ENCODE measurements at places on chromosomes 1 and 21. TPM values are rescaled to one million over a fixed set of nuclear protein-coding genes. Genes with fewer than 3 reads are reported as not detected.

The MAP3K21 gene
- total RNA-seq: 0.05 TPM

The COX20 gene
- total RNA-seq: 31.3 TPM

The AMY1B gene
- total RNA-seq: not detected

The VPS13D gene
- 23.0 TPM for total RNA-seq

The DPT gene
- not detected for total RNA-seq

The PADI2 gene
- 536 TPM for total RNA-seq

The SPAG17 gene
- not detected for total RNA-seq

The DSCAM gene
- total RNA-seq: not detected

The RPL22 gene
- 160 TPM for total RNA-seq

The LHX8 gene
- not detected for total RNA-seq

The SPRR3 gene
- total RNA-seq: not detected

The OLFML2B gene
- total RNA-seq: 216 TPM

The SLFNL1 gene
- total RNA-seq: 0.05 TPM

The WNT2B gene
- total RNA-seq: 0.67 TPM

The ASTN1 gene
- total RNA-seq: not detected

The LEFTY2 gene
- 0.78 TPM for total RNA-seq

The OR2L5 gene
- not detected for total RNA-seq

The GRIK1 gene
- total RNA-seq: not detected

The OR2T6 gene
- total RNA-seq: not detected

The FAM76A gene
- total RNA-seq: 33.4 TPM

The TCHHL1 gene
- total RNA-seq: not detected

The TGFB2 gene
- 18.4 TPM for total RNA-seq

The ASCL5 gene
- total RNA-seq: not detected

The DMAP1 gene
- 20.8 TPM for total RNA-seq

The CD247 gene
- total RNA-seq: 0.21 TPM

The HES3 gene
- not detected for total RNA-seq

The PRR9 gene
- total RNA-seq: not detected

The NBPF10 gene
- 1.1 TPM for total RNA-seq

The RNU1-1 gene
- total RNA-seq: not detected

The COL11A1 gene
- 117 TPM for total RNA-seq

All from myocyte (in vitro differentiated cells).